ENCODE measurements at places on chromosomes 7 and 10.

- no peak for DNase-seq
These were observed 950.1 kb downstream of the GRM8 start for GRCh38 chr7:126302639-126303038.

- DNase-seq, result no peak
These were observed 28.1 kb downstream of the EPHB4 start for GRCh38 chr7:100799037-100799896.

DNA sequence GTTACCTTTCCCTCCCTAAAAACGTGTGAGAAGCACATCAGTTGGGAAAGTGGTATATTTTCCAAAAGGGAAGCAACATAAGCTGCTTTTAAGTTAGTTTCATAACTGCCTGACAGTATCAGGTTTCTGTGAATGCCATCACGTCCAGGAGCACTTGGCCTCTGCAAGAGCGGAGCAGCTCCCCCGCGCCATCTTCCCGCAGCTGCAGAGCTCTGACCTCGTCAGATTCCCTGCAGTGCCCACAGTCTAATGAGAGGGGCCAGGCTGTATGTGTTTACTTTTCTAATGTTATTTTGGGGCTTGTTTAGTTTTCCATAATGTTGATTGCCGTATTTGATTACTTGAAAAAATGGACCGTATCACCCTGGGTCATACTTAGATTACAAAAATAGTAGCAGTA lies 74.2 kb downstream of the MGMT start:
- no peak for DNase-seq

DNA sequence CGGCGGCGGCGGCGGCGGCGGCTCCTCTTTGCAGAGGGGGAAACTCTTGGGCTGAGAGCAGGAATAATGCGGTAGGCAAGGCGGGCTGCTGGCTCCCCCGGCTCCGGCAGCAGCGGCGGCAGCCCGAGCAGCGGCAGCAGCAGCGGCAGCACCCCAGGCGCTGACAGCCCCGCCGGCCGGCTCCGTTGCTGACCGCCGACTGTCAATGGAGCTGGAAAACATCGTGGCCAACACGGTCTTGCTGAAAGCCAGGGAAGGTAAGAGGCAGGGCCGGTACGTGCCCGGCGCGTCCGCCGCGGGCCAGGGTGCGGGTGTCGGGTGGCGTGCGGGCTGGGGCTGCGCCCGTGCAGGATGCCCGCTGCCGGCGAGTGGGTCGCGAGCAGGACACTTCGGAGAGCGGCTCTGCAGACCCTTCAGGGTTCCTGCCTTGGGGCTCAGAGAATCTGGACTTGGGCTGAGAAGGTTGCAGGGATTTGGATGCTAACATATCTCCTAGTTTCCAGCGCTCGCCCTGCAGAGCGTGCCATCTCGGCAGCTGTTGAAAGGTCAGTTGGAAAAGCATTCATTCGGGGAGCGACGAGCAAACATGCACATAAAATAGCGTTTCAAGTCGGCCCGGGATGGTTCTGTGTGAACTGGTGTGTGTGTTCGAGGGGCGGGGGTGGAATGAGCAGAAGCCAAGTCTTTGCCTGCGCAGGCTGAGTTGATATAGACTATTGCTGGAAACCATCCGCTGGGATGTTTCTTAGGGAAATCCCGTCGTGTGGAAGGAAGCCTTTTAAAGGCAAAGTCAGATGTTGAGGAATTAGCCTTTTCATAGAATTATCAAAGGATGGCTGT lies 562 bp downstream of the GRK5 start:
- no peak for DNase-seq

- no peak for DNase-seq
These were observed 34.2 kb downstream of the GLUD1 start for GRCh38 chr10:87060280-87060928.

DNA sequence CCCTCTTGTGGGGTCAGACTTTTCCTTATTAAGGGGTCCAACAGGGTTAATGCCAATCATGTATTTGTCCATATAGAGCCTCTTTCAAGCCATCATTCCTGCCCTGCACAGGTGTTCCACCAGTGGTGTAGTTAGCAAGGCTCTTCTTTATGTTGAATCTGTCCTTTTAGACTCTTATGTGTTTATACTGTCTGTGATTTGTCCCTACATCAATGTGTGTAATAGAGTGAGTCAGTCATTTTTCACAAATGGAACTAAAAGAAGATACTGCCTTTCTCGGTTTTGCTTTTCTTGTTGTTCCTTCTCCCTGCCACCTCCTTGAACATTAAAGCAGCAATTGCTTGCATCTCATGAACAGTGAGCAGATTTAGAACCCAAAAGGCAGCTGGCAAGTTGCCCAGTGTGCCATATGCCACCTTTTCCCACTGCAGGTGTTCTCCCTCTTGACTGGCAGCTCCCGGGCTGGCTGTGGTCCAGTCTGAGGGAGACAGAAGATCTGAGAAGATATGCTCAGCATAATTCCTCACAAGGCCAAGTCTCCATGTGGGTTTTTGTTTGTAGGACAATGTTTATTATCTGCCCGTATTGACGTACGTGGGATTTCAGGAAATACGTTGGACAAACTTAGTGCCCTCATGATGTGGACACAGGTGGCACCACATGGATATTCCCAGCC lies 154.1 kb downstream of the LHFPL3 start:
- DNase-seq, result no peak

Data from Panc1 (cell line).